ENCODE measurements at places on chromosomes 16 and 17.

GRCh38 chr17:48132385-48132784, 24.8 kb downstream of the SNX11 start:
- no peak for DNase-seq

DNA sequence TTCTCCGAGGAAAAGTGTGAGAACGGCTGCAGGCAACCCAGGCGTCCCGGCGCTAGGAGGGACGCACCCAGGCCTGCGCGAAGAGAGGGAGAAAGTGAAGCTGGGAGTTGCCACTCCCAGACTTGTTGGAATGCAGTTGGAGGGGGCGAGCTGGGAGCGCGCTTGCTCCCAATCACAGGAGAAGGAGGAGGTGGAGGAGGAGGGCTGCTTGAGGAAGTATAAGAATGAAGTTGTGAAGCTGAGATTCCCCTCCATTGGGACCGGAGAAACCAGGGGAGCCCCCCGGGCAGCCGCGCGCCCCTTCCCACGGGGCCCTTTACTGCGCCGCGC, at the start of gene ERBB2:
ERBB2 (plus strand) TSS at position 247 of the 330 bp plus-strand sequence. CDS start 175 bp downstream, outside the sequence.
- DNase-seq = no peak

GRCh38 chr17:7174603-7175326, 4.4 kb downstream of the ASGR1 start:
- no peak for DNase-seq

DNA sequence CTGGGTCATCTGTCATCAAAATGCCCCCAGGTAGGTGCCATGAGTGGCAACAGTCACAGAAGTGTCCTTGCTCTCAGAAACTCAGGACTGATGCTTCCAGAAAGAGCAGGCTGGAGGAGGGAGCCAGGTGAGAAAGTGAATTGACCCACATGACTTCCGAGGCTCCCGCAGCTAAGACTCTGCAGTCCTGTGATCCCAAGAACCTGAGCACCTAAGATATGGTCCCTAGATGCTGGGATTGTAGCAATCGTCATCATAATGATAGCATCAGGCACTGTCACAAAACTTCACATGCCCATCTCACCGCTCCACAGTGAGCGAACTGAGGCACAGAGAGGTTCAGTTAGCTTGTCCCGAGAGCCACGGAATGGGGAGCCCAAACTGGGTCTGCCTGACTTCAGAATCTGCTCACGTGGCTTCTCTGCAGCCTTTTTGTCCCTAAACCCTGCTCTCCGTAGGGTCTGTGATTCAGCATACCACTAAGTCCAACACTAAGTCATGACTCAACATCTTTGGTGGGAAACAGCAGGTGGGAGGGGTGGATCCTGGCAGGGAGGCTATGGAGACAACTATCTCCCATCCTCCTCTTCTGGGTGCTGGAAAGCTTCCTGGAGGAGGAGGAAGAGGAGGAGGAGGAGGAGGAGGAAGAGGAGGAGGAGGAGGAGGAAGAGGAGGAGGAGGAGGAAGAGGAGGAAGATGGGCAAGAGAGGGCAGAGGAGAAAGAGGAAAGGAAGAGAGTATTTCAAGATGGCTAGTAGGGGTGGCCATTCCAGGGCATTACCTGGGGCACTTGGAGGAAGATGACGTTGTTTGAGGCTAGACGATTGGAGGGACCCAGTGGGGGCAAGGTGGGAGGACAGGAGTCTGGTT, 55.5 kb upstream of the DLX4 start:
- DNase-seq = no peak

GRCh38 chr16:70683146-70683944, 2.5 kb downstream of the MTSS2 start:
- no peak for DNase-seq

All from activated CD4-positive, alpha-beta T cell treated with anti-CD3 and anti-CD28 coated beads for 1 hour (primary cell).